ENCODE measurements at places on chromosomes 7 and 10. TPM values are rescaled to one million over a fixed set of nuclear protein-coding genes. Genes with fewer than 3 reads are reported as not detected.

DNA sequence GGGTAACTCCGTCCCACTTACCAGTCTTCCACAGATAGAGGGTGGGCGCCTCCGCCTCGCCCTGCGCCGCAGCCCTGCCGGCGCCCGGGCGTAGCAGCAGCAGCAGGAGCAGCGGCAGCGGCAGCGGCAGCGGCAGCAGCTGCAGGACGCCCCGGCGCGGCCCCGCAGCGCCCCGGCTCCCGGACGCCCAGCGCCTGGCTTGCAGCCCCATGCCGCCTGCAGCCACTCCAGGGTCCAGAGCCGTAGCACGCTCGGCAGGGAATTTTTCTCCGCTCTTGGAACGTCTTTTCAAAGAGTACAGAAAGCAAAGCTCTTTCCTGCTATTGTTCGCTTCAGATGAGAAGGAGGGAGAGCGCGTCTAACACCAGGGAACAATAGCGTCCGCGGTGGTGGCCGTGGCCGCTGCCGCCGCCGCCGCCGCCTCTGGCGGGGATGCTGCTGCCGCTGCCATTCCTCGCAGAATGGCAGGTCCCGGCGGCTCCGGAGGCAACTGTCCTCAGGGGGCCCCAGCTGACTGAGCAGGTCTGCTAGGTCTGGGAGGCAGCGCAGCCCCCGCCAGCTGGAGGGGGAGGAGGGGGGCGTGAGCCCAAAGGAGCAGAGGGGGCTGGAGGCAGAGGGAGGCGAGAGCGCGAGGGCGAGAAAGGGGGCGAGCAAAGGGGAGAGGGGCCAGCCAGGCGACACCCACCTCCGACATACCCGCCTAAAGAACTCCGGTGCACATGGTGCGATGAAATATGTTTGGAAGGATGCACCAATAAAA lies at the start of gene THSD7A:
Gene THSD7A (minus strand): TSS at position 463 of the 760 bp plus-strand sequence. CDS start 252 bp downstream, at position 211.
- peak; percentile 78 for DNase-seq

- no peak for DNase-seq
These were observed 439.5 kb upstream of the NRP1 start for GRCh38 chr10:33773886-33774480.

GRCh38 chr10:112349521-112350085 lies 24.3 kb upstream of the ACSL5 start:
- DNase-seq = peak; percentile 30

- DNase-seq = no peak
These were observed 8.5 kb upstream of the IL2RA start for GRCh38 chr10:6070660-6071059.

GRCh38 chr10:92846-93245 lies 42.4 kb upstream of the ZMYND11 start:
- DNase-seq = no peak

DNA sequence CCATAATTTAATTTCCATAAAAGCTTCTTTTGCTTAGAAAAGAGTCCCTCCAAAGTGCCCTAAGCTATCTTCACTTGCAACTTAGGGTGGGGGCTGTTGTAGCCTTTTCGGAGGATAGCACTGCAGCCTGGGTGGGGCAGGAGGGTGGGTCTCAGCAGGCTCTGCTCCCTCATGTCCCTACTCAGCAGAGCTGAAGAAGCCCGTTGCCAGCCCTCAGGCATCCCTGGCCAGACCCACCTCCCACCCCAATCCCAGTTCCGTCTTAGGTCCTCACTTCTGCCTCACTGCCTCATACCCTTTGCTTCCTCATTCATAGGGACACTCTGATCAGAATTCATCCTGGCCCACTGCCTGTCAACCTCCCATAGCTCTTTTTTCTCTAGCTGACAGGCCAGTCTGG lies 99.8 kb upstream of the ZMIZ1 start:
- no peak for DNase-seq

DNA sequence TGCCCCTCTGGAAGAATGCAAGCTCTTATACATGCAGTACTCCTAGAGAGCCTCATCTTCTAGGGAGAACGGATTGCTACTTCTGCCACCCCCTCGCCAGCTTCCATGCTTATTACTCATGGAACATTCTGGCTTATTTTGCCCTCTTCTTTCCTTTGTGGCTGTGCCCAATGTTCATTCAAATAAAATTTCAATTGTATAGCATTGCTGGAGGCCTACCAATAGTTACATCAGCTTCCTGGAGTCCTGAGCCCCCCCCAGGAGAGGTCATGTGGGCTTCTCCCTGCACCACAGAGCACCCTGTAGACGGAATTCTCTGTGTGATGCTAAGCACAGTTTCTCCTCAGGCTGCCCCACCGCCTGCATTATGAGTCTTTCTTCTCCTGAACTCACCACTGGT lies 1094.0 kb downstream of the KCNMA1 start:
- no peak for DNase-seq

- DNase-seq = no peak
These were observed 14.5 kb downstream of the PALD1 start for GRCh38 chr10:70492786-70493659.

DNA sequence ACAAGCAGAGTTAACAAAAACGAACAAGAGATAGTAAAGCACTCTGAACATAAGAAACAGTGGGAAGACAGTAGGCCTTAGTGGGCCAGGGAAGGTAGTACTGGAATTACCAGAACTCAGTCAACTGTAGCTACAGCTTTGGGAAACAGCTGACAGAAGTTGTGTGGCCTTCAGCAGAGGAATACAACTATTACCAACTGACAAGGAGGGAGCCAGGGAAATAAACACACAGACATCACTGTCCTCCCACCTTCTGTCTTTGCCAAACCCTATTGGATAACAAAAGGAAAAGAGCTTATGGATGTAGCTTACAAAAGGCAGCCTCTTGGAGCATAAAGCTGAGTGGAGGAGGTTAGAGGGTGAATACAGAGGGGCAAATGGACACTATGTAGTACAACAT lies 15.4 kb downstream of the MICU1 start:
- DNase-seq = no peak

Gene TYW1B
- 0.62 TPM for total RNA-seq

Gene C10orf143
- total RNA-seq = 2.3 TPM

Gene FAM131B
- total RNA-seq = 11.9 TPM

Gene SPDYE8
- total RNA-seq = not detected

Gene OLAH
- not detected for total RNA-seq

Gene PLXDC2
- 27.5 TPM for total RNA-seq

Gene SAMD9L
- total RNA-seq = not detected

Gene KCNH2
- total RNA-seq = 9.5 TPM

Gene DDC
- 0.48 TPM for total RNA-seq

All from H7 (cell line).